ENCODE measurements at places on chromosomes 12 and 14.

DNA sequence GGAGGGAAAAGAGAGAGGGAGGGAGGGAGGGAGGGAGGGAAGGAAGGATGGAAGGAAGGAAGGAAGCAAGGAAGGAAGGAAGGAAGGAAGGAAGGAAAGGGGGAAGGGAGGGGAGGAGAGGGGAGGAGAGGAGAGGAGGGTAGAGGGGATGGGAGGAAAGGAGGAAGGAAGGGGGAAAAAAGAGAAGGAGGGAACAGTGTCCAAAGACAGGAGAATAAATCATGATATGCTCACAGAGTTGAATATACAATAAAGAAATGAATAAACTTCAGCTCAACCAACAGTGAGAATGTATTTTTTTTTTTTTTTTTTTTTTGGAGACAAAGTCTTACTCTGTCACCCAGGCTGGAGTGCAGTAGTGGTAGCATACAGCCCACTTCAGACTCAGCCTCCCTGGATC is 4.0 kb downstream of the OR6J1 start:
- no peak for DNase-seq

GRCh38 chr12:42422785-42423184 is 96.8 kb downstream of the PPHLN1 start:
- DNase-seq = no peak

DNA sequence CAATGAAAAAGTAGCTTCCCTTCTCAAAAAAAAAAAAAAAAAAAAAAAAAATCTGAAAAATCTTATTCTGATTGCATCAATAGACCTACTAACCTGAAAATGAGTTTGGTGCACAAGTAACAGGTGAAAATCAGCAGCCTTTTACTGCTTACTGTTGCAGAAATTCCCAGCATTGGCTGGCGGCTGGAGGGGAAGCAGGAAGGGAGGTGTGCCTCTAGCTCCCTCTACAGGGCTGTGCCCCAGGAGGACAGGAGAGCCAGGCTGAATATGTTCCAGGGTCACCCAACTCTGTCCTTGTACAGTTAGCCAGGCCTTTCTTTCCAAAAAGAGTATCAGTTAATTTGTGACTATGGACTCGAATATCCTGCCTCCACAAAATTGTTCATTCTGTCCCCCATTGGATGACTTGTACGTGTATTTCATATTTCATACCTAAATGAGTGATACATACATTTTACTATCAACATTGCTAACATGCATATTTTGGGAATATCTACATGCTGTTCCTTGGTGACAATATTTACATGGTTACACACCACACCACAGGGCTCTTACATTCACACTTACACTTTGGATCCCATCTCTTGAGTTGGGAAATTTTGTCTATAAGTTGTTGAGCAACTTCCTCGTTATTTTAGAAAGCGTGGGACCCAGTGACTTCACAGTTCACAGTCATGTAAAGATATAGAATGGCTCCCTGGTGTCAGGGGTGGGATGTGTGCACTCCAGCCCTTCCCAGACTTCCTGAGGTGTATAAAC is 124.8 kb downstream of the SAMD4A start:
- no peak for DNase-seq

GRCh38 chr14:104895207-104895785 is 29.4 kb upstream of the PLD4 start:
- DNase-seq = no peak

DNA sequence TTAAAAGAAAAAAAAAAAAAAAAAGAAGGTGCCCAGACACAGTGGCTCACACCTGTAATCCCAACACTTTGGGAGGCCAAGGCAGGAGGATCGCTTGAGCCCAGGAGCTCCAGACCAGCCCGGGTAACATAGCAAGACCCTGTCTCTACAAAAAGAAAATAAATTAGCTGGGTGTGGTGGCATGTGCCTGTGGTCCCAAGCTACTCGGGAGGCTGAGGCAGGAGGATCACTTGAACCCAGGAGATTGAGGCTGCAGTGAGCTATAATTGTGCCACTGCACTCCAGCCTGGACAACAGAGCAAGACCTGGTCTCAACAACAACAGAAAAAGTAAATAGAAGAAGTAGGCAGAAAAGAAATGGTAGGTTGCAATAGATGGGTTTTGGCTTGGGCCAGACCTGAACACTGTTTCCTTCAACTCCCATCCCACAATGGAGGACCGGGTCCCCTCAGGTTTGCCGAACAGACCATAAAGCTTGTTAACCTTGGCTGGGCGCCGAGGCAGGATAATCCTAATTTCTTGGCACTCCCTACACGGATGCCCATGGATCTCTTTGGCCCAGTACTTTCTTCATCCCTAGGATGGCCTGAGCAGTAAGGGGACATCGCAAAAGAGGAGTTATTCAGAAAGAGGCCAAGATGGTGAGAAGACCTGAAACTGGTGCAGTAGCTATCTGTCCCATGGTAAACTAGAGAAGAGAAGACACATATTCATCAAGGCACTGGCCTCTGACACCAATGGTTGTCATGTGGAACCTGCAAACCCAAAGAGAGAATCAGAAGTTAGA is 165.5 kb upstream of the CCND2 start:
- DNase-seq = no peak
